Activated CD4-positive, alpha-beta T cell treated with anti-CD3 and anti-CD28 coated beads for 36 hours (primary cell): ENCODE measurements at places on chromosomes 11 and 22.

DNA sequence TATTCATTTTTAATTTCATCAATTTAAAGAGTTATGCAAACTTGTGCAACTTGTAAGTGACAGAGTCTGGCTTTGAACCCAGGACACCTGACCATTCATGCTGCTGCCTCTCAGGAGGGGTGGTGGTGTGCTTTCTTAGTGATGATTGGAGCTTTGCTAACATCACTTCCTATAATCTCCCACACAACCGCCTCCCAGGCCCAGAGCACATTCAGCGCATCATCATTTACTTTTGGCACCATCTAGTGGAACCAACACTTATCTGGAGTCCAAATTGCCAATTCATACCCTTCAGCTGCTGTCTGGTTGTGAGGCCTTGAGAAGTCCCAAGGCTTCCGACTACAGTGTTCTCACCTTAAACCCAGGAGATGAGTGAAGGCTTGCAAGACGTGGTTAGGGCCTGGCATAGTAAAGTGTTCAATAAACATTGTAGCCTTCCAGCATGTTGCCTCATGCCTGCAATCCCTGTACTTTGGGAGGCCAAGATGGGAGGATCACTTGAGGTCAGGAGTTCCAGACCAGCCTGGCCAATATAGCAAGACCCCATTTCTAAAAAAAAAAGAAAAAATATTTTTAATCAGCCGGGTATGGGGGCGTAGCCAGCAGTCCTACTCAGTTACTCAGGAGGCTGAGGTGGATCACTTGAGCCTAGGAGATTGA lies 1.1 kb upstream of the TTLL1 start:
- DNase-seq = peak; percentile 76

DNA sequence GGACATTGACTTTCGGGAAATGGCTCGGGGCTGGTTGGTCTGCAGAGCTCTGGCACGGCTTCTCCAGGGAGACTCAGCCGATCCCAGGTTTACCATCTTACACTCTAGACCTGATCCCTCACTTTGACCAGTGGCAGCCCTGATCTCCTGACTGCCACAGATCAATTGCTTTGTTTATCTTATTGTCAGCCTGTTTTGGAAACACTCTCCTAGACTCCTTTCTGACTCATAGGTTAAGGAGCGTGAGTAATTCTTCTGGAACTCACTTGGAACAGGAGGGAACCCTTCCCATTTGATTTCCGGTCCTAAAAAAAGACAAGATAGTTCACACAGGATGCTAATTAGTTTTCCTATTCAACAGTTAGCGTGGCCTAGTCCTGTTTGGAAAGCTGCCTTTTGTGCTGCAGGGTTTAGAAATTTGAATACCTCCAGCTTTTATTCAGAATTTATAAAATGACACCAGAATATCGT lies 16.0 kb upstream of the BMAL1 start:
- DNase-seq = no peak

- DNase-seq = no peak
These were observed 38.3 kb upstream of the CYP2R1 start for GRCh38 chr11:14930369-14930768.

DNA sequence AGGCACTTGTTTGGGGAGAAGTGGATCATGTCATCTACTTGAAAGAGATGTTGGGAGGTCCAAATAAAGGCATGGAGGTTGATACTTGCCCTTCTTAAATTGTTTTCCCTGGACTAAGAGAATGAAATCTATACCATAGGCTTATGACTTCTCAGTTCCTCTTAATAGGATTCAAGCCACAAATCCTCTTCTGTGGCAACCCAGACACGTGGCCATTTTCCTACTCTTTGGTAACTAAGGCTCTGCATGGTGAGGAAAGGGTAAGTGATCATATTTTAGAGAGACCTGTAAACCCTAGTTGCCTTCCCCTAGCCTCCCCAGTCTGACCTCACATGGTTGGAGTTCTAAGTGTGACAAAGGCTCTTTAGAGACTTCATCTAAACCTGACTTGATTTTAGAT lies 72.9 kb upstream of the CD44 start:
- DNase-seq = no peak

DNA sequence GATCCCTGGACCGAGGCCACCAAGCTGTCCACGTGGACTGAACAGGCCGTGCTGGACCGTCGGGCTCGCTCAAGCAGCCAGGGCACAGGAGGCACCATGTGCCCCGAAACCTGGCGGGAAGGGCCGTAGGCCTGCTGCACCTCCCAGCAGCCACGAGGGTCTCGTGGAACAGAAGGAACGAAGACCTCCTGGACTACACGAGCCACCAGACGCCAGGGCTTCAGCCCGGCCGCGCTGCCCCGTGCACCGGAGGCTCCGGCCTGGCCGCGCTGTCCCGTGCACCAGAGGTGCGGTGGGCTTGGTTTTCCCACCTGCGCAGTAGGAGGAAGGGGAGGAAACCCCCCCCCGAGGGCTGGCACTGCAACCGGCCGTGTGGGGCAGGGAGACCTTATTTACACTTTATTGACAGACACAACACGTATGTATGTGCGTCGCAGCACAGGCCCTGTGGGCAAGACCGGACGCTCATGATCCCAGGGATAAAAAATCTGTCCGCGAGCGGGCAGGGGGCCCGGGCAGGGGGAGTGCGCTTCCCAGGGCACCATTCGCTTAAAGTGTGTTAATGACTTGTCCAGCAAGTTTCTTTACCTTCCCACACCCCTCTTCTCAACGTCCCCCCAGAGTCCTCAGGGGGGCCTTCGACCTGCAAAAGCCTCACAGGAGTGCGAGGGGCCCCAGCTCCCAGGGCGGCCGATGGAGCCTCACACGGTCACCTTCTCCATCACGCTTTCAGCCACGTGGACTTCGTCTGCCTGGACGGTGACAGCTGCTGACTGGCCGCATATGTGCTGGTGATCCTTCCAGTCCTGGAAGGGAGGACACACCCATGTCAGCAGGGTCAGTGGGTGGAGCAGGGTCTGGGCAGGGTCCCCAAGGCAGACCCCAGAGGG lies 7.0 kb downstream of the DRD4 start:
- DNase-seq = no peak

GRCh38 chr11:116457336-116458007 lies 315.3 kb downstream of the BUD13 start:
- no peak for DNase-seq

- DNase-seq = no peak
These were observed 16.2 kb upstream of the RAC2 start for GRCh38 chr22:37260155-37260795.

- no peak for DNase-seq
These were observed 51.7 kb downstream of the ZBTB16 start for GRCh38 chr11:114110952-114111947.

DNA sequence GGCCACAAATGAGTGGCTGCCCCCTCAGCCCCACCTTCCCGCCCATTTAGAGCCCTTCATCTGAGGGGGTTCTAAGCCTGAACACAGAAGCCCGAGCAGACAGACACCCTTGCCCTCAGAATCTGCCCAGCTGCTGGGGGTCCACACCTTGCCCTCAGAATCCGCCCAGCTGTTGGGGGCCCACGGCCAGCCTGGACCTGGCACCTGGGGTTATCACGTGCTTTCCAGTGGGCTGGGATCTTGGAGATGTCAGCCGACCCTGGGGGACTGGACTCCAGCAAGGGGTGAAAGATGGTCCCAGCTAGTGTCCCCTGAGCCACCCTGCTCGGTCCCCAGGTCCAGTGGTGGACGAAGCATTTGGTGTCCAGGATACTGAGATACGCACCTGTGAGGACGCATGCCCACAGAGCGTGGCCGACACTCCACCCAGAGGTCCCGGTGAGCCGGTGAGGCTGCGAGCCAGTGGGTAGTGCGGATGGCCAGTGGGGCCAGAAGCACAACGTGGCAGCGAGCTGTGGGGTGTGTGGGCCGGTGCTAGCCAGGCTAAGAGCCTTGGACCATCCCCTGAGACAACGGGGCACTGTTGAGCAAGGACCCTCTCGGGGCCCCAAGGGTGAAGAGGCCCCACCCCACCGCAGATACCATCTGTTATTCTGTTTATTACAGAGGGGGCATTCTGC lies 3.1 kb upstream of the CTSD start:
- DNase-seq = no peak

- no peak for DNase-seq
These were observed 874.5 kb downstream of the BRD1 start for GRCh38 chr22:48953103-48953720.

GRCh38 chr11:66218036-66218435 lies 50.4 kb upstream of the RAB1B start:
- no peak for DNase-seq

DNA sequence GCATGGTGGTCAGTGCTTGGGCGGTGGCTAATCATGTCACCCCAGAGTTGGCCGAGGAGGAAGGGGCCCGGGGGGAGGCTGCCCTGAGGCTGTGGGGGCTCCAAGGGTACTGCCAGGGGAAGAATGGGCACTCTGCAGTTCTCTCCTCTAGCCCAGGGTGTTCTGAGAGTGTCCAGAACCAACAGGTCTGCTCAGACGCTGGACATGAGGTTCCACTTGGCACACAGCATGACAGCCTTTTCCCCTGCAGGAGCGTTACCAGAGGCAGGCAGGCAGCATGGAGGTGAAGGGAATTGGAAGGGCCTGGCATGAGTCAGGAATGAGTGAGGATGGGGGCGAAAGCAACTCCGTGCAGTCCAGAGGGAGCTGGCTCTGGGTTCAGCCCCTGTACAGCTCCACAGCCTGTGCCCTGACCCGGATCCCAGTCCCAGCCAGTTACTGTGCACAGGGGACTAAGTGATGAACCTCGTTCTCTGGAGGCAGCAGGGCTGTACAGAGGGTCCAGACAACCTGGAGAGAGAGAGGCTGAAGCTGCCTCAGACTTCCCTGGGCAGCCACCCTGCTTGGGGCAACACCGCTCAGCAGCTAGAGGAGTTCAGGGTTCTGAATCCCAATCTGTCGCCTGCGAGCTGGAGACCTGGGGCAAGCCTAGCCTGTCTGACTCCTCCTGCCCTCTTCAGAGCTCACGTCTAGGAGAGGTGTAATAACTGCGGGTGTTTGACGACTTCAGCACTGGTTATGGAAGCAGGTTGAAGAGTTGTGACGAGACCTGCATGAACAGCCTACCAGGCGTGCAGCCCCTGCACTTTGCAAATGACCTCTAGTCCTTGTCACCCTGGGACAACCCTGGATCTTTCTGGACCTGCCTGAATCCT lies 14.7 kb upstream of the TUB start:
- DNase-seq = no peak

DNA sequence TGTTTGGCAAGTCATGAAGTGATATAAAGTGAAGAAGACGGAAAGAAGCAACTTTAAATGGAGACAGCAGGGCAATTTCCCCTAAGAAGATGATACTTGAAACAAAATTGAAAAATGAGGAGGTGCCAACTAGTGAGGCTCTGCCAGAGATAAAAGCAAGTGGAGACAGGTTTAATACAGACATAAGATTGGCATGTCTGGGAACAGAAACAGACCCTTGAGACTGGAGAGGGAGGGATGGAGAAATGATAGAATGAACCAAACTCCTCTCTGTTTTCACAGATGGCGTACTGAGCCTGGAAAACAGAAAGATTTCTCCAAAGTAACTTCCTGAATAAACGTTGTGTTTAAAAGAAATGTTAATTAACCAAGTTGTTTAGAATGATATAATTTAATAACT lies 354.5 kb upstream of the ANO5 start:
- no peak for DNase-seq

DNA sequence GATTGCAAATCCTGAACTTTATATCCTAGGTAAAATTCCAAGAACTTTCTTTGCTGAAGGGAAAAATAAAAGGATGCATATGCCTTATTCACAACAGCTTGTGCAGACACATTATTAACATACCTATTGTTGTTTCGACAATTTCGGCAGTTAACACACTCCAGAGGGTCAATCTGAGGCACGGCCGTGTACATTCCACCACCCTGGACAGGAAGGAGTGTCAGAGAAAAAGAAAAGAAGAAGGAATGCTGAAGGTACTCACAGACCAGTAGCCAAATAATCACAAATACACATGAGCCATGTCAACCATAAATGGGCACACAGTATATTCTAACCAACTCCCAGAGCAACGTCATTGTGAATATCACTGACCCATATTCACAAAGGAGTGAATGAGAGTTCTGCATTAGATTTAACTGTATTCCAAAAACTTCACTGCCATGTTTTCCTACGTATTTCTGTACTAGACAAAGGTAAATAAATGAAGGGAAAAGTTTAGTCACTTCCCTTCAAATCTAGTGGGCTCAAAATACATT lies 32.4 kb downstream of the VSIG10L2 start:
- no peak for DNase-seq

DNA sequence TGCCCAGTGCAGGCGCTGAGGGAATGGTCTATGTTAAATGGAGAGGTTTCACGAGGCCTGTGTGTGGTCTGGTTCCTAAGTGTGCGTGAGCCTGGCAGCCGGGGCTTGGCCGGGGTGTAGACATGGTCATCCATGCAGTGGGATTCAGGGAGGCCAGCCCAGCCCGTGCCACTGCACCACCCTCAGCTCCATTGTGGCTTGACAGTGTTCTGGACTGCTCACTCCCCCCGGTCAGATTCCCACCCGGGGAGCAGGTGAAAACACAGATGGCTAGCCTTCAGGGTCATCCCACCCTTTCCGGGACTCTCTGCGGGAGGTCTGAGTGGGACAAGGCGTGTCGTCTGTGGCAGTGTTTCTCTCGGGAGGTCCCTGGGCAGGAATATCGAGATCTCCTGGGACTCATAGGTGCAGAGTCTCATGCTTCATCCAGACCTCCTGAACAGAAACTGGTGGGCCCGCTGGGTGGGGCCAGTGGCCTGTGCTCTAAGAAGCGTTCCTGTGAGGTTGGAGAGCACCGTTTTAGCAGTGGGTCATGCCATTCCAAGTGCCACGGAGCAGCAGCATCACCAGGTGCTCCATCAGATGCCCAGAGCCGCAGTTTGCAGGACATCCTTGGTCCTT lies 52.3 kb downstream of the ST14 start:
- DNase-seq = no peak

DNA sequence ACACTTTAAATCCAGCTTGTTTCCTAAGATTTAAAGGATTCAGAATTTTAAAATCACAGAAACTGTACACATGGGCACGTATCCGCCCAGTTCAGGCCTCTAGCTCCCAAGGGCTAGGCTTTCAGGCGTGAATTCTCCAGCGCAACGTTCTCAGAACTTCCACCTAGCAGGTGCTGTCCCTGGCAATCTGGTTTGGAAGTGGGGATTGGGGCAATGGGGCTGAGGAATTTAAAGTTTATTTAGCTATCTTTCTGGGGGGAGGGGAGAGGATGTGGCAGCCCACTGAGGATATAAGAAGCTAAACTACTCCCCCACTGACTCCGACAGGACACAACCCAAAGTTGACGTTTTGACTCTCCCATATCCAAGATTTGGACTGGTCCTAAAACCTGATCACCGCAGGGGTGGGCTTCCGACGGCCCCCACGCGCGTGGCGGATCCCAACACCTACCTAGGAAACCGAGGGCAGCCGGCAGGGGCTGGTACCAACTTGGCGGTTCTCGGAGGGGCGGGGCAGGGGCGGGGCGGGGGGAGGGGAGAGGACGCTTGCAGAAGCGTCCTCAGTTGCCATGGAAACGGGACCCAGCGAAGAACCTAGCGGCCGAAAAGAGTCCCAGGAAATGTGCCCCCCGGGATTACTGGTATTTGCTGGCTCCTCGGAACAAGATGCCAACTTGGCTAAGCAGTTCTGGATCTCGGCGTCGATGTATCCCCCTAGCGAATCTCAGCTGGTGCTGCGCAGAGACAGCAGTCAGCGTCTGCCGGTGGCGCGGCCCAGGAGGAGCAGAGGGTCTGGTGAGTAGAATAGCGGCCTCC lies at the start of gene HOATZ:
Gene HOATZ (plus strand): TSS at position 563 of the 816 bp plus-strand sequence. CDS start 7 bp downstream, at position 570.
- peak; percentile 46 for DNase-seq
